ENCODE measurements at places on chromosomes 6 and 20.

GRCh38 chr6:89471287-89471867, 38.4 kb downstream of the ANKRD6 start:
- no peak for DNase-seq

- DNase-seq: no peak
Measured at GRCh38 chr20:53972179-53972578, 98.2 kb downstream of the BCAS1 start.

GRCh38 chr6:12481850-12482249, 191.7 kb downstream of the EDN1 start:
- DNase-seq: peak; percentile 55

GRCh38 chr6:145736661-145737144, 1.4 kb upstream of the EPM2A start:
- peak; percentile 27 for DNase-seq

- DNase-seq: peak; percentile 87
Measured at GRCh38 chr6:10411971-10412460, 2.9 kb downstream of the TFAP2A start.

- peak; percentile 35 for DNase-seq
Measured at GRCh38 chr6:13554929-13555333, 19.5 kb upstream of the SIRT5 start.

- DNase-seq: no peak
Measured at GRCh38 chr20:846894-847278, 13.4 kb downstream of the FAM110A start.

GRCh38 chr6:131844243-131844841, 36.5 kb downstream of the ENPP1 start:
- DNase-seq: no peak

DNA sequence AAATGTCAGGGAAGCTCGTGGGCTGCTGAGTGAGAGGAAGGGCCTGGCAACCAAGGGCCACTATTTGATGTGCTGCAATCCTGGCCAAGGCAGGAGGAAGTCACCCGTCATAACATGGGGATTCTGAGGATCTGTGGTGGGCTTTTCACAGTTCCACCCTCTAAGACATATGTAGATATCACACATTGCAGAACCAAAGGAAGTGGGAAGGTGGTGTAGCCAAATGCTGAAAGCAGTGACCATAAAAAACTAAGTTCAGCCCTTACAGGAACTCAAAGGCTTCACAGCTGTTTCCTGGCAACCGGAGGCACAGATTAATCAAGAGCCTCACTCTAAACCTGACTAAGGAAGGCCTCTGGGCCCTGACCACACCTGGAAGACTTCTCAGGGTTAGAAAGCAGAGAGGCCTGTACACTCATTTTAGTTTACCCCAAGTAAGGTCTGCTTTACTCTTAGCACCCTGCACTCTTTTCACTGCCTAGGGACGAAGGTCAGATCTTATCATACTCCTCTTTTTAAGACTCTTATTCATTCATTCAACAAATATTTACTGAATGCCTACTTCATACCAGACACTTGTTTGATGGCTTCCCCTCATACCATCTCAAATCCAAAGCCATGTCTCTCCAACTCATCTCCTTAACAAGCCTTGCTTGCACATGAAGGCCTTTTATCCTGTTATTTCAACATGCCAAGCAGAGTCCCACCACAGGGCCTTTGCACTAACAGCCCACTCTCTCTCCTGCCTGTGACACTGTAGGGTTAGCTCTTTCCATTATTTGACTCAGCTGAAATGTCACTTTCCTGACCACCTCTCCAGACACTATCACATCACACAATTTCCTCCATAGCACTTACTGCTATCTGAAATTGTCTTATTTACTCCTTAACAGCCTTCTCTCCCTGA, 2.6 kb downstream of the UBE2V1 start:
- no peak for DNase-seq

DNA sequence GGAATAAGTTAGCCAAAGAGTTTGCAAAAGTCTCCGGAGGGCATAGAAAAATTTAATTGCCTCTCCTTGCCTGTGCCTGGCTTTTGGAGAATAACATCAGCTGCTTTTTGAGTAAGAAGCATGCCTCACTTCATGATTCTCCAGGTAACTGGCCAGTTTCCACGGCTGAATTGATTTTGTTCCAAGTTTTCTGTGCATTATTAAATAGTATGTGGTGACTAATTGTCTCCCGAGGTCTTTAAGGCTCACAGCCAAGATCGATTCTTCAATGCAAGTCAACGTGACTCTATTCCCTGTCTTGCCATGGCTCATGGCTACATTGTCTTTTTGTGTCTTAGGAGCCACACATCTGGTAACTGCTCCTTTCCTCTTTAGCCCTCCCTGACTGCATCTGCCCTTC, 54.2 kb downstream of the CNR1 start:
- no peak for DNase-seq

DNA sequence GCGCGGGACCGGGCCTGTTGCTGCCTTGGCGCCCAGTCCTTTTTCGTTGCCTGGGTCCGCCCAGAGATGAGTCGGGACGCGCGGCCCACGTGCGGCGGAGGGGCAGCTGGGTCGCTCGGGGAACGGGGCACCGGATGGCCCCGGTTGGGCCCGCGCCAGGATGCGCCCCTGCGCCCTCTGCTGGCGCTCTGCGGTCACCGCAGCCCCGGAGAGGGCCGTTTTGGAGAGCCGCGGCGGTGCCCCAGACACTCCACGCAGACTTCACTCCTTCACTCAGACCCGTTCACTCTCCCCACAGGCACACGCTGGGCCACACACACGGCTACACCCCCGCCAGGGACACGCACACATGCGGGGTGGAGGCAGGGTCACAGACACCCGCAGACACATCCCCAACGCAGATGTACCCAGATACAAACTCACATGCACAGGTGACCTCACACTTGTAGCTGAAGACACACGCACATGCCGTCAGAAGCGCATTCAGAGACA, 38.8 kb downstream of the SRC start:
- DNase-seq: peak; percentile 89

- DNase-seq: no peak
Measured at GRCh38 chr20:42098418-42098817, 480.2 kb upstream of the CHD6 start.

- no peak for DNase-seq
Measured at GRCh38 chr6:164109770-164110140, 695.2 kb downstream of the QKI start.

DNA sequence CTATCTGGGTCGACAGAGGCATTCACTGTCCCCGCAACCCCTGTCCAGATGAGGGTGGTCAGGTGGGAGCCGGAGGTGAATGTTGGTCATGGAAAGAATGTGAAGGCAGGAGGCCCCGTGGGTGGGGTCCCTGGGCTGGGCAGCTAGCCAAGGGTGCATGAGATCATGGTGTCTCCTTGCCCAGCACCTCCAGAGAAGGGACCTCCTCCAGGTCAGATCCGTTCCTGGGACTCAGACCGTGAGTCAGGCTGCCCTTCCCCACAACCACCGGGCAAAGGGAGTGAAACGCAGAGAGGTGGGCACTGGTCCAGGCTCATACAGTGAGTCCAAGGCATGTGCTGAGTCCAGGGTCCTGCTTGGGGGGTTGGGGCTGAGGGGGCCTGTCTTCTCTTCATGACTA, 3.5 kb downstream of the FOXS1 start:
- DNase-seq: no peak

DNA sequence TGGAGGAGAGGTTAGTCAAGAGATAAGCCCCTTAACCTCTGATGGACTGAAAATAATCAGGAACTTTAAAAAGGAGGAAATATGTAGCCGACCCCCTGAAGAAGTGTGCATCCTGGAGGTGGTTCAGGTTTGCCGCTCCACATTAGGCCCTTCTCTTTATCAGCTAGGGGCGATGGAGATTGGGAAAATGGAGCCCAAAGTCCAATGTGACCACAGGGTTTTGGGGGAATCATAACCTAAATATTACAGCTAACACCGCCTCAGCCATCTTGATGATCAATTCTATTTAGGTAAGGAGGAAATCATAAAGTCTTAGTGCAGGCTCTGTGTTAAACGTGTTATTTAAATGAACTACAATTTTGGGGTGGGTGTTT, 1.2 kb downstream of the OGFRL1 start:
- DNase-seq: no peak

GRCh38 chr20:14801591-14802325, 464.3 kb upstream of the FLRT3 start:
- no peak for DNase-seq

GRCh38 chr6:142802124-142802523, 142.9 kb downstream of the HIVEP2 start:
- DNase-seq: no peak

GRCh38 chr6:20722455-20722854, 188.2 kb downstream of the CDKAL1 start:
- no peak for DNase-seq

GRCh38 chr20:36861875-36862801, 13.8 kb upstream of the TLDC2 start:
- DNase-seq: peak; percentile 67

GRCh38 chr20:50111829-50112495, 988 bp downstream of the UBE2V1 start:
- no peak for DNase-seq

DNA sequence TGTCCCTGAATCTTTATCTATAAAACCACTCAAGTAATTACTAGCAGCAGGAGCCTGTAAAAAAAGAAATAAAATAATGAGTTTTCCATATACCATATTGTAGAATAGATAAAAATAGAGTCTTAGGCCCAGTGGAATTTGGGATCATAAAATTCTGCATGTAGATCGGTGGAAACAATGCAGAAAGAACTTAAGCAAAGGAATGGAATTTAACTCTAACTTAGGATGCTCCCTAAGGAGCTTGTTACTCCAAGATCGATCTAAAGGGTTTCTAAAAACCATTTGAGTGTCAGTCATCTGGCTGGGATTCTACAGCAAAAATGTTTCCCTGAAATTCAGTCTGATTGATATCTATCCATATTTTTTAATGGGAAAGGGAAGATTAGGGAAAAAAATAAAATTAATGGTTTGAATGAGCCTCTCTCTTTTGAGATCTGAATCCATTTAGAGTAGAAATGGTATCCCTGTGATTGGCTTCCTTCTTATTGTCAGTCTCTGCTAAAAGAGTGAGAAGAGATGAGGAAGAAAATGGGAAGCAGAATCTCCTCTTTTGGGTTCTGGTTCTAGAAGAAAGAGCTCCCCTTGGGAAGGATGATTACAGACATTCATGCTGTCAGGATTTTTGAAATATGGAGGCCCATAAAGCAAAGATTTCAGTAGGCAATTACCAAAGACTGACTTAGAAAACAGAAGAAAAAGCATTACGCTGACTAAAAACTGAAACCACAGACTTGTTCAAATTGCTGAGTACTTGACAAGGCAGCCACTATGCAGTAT, 564.3 kb upstream of the MARCKS start:
- no peak for DNase-seq

- no peak for DNase-seq
Measured at GRCh38 chr6:19205076-19205475, 632.1 kb upstream of the ID4 start.

- no peak for DNase-seq
Measured at GRCh38 chr6:84177241-84177640, 50.2 kb downstream of the CEP162 start.

DNA sequence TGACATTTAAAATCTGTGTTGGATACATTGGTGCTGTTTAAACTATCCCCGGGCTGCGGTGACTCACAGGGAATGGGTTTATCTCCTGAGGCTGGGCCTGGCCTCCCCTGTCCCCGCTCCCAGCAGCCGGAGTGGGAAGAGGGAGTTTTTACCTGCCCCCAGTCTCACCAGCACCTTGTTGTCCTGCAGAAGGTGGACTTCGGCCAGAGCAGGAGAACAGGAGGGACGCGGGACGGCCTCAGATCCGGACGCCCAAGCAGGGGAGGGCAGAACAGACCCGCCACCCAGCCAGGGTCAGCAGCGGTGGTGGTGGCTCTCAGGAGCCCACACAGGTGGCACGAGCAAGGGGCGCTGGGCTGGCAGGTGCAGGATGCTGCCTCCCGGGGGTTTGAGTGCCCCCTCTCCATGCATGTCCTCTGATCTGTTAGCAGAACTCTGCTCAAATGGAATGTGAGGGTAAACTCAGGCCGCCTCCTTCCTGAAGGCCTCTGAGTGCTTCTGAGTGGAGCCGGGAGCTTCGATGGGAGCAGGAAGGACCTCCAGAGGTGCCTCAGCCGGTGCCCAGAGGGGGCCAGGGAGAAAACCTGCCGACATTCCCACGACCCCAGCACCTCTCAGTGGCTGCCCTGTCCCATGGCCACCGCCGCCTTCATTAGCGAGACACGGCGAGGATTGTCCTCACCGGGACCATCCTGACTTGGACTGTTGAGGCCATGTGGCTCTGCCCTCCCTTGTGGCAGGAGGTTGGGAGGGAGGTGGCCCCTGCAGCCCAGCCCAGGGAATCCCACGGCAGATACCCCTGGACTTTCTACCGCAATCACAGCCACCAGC, 43.4 kb upstream of the MRGBP start:
- DNase-seq: peak; percentile 41

- no peak for DNase-seq
Measured at GRCh38 chr20:35355372-35355771, 56.4 kb downstream of the UQCC1 start.

DNA sequence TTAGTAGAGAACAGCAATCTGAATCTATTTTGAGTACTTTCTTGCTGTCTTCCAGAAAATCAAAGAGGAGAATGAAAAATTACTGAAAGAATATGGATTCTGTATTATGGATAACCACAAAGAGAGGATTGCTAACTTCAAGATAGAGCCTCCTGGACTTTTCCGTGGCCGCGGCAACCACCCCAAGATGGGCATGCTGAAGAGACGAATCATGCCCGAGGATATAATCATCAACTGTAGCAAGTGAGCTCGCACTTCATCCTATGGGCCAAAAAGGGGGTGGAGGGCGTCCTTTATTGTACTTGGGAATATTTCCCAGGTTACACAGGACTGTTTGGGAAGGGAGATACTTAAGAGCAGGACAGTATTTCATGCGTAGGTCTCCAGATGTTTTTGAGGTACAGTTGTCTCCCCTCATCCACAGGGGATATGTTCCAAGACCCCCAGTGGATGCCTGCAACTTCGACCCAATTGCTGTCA, 37.3 kb upstream of the PLCG1 start:
- DNase-seq: no peak

DNA sequence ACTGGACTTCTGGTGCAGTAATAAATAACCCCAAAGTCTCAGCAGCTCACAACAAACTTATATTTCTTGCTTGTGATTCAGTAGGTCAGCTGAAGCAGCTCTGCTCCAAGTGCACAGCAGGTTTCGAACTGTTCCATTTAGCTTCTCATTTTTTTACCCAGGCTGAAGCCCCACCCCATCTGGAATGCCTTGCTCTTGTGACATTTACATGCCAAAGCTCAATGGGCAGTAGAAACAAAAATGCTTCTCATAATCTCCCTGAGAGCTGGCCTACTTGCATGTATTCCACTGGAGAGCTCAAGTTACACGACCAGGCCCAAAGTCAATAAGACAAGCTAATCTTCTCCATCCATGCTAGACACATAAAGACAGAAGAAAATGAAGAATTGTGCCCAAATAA, 165.2 kb downstream of the HAO1 start:
- no peak for DNase-seq

DNA sequence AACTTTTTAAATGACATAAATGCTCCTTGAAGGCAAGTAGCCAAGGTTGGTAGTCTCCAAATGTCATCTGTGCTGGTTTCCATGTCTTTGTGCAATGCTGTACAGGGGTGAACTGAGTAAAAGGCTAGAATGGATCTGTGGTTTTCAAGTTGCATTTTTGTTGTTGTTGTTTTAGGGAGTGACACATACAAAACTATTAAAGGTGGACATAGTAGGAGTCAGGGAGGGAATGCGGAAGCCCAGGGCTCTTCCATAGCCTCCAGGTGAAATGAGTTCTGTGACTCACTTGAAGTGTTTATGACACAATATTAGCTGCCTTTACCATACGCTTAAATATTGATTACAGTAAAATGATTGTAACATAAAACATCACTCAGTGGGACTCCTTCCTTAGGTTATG, 22.5 kb upstream of the QKI start:
- no peak for DNase-seq
